Suppressor macrophage (primary cell): ENCODE measurements at places on chromosomes 2 and 18.

DNA sequence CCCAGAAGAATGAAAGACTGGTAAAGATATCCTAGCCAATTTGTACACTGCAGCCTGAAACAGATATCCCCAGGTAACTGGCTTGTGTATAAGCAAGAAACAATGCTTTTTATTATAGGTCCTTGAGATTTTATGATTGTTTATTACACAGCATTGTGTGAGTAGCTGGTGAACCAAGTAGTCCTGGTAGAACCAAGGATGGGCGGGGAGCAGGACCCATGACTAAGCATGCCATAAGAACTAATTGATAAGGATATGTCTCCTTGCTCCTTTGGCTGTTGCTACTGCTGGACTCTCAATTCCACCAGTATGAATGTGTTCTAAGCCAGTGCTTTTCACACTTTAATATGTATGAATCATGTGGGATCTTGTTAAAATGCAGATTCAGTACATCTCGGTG, 12.3 kb upstream of the ALMS1 start:
- no peak for DNase-seq

DNA sequence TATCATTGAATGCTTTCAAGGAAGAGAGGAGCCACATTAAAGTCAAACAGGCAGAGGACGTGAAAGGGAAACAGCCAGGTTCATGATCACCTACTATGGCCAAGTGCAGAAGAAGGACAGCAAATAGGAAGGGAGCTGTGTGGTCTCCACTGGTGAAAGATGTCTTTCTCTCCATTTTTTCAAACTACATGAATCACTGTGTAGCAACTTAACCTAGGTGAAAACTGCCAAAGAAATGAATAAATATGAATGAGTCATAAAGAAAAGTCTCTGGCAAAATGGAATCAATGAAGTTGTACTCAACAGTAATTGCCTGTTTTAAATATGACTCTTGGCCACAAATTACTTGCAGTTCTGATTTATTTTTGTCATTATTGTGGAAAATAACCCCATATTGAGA, 452.6 kb upstream of the PKDCC start:
- no peak for DNase-seq

DNA sequence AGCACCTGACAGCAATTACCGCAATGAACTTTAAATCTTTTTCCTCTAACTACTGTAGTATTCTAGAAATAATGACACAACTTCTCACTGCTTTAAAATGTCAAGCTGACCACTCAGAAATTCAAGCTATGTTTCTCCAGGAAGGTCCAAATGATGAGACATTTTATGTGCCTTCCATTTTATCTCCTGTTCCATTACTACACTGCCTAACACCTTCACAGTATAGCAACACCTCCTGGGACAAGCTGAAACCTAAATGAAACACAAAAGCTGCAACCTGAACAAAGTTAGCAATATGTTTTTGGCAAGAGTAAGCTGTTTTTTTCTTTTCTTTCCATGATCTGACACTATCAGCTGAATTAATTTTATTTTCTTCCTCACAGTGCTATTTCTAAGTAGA, 81.9 kb downstream of the IKZF2 start:
- no peak for DNase-seq

DNA sequence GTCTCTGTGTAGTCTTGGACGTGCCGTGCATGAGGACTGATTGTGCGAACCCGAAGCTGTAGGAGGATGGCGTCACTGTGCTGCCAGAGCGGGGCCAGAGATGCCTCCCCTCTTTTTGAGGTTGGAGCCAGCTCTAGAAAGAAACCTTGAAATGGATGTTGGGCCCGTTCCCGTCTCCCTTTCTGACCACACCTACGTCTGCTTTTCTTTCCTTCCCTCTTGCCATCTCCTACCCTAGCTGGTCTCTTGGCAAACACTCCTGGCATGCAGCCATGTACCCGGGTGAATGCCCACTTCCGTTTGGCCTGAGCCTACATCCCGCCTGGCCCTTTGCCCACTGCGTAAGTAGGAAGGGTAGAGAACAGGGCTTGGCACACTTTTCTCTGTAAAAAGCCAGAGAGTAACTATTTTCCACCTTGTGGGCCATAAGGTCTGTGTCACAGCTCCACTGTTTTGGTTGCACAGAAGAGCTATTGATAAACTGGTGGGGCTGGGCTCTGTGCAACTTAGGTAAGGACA, 37.4 kb downstream of the SH3BP4 start:
- DNase-seq = peak; percentile 83
